ENCODE measurements at places on chromosomes 1 and 21.

- DNase-seq: no peak
These were observed 21.8 kb downstream of the POFUT2 start for GRCh38 chr21:45265721-45266517.

DNA sequence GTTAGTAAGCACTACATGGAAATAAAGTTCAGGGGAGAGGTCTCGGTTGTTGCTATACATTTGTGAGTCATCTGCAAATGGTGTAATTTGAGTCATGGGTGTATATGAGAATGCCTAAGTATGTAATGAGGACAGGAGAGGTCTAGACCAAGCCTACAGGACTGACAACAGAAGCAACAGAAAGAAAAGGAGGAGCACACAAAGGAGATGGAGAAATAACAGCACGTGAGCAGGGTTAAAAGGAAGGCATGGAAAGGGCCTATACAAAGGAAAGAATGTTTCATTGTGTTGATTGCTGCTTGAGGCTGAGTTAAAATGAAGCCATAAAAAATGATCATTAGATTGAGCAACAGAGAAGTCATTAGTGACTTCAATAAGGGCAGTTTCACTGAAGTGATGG lies 28.0 kb upstream of the PRKAA2 start:
- DNase-seq: no peak

- no peak for DNase-seq
These were observed 201.6 kb downstream of the PRDM2 start for GRCh38 chr1:13901597-13901996.

DNA sequence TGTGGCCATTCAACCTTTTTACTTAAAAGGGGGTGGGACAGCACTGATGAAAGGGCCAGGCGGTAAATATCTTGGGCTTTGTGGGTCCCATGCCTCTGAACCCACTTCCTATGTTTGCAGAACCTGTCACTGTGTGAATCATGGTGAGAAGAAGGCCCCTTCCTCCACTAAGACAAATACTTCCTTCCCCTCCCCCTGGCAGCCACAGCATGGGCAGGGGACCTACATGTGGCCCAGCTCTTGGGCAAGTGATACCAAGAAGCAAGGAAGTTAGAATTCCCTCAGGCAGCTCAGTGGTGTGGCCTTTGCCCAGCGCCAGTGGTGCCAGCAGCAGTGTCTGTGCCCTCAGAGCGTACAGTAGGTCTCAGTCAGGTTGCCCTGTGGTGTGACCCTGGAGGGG lies 168.6 kb downstream of the TRIM33 start:
- DNase-seq: no peak

DNA sequence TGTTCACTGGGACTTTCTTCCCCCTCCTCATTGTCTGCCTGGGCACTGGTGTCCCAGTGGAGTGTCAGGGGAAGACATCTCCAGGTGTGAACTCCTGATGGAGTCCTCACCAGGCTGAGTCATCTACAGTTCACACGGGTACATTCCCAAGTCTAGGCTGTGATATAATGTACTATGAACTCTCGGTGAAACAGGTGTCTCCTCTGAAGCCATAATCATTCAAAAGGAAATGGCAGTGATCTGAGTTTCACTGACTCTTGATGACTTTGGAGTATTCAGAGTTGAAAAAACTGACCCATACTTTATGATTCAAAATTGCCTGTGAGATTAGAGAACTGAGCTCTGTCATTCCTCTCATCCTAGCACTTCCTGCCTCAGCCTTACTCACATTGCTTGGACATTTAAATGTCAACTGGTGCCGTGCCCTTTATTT lies 9.1 kb downstream of the LAMC2 start:
- DNase-seq: peak; percentile 59

DNA sequence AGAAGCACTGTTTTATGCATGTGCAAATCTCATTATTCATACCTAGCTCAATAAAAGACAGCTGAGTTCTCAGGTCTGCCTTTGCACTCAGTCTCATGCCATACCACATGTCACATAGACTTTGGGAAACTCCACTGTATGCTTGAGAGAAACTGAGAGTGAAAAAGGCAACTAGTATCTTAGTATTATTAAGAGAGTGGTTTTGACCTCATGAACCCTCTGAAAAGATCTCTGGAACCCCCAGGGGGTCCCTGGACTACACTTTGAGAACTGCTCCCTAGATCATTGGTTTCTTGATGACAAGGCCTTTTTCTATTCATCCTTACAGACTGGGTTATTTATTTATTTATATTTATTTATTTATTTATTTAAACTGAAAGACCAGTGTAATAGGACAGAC lies 3.7 kb upstream of the RHEX start:
- peak; percentile 76 for DNase-seq

GRCh38 chr1:192133350-192133926 lies 24.8 kb upstream of the RGS18 start:
- DNase-seq: no peak

GRCh38 chr1:53442299-53442698 lies 16.9 kb upstream of the DMRTB1 start:
- no peak for DNase-seq

DNA sequence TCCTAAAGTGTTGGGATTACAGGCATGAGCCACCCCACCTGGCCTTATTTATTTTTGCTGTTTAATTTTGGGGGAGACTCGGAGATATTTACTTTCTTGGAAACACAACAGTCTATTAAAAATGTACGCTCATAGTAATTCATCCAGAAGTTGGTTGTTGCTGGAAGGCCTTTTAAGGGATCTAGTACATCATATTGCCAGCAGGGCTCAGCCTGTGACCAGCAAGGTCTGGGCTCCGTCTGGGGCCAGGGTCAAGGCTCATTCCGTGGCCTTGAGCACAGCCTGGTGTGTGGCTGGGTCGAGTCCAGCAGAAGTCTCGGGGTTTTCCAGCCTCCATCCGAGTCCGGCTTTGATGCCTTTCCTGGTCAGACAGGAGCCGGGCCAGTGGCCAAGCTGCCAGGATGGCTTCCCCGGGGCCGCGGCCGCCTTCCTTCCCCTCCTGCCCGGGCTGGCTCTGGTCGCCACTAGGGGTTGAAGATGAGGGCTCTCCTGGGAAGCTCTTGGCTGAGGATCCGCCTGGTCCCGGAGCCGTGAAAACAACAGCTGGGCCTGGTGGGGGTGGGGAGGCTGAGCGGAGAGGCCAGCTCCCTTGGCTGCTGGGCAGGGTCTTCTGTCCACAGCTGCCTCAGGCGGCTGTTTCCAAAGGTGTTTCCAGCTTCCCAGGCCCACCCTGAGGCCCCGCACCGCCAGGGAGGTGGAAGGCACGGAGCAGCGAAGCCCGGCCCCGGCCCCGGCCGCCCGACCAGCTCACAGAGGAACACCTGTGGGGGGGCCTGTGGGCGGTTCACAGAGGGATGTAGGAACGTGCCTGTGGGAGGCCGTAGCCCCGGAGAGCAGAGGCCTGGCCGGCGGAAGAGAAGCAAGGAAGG lies 5.1 kb upstream of the VWA1 start:
- no peak for DNase-seq

GRCh38 chr1:216632980-216633379 lies 90.2 kb downstream of the ESRRG start:
- no peak for DNase-seq

DNA sequence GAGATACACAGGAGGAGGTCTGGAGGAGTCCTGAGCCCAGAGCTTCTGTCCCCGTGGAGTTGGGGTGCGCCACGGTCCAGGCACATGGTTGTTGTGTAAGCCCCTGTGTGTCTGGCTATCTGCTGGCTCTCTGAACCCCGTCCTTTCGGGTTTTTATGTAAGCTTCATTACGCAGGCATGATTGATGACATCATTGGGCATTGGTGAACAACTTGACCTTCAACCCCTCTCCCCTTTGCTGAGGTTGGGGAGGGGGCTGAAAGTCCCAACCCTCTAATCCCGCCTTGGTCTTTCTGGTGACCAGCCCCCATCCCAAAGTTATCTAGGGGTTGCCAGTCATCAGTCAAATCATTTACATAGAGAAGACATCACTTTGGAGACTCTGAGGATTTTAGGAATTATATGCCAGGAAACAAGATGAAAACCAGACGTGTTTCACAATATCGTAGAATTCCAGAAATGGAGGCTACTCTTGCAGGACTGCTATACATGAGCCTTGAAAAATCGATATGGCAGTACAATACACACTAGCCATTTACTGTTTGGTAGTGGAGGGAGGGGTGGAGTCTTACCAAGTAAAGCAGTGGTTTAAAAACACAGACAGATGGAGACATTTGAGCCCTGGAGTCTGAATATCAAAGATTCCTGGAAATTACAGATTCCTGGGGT lies 69.8 kb upstream of the SCAF4 start:
- no peak for DNase-seq

DNA sequence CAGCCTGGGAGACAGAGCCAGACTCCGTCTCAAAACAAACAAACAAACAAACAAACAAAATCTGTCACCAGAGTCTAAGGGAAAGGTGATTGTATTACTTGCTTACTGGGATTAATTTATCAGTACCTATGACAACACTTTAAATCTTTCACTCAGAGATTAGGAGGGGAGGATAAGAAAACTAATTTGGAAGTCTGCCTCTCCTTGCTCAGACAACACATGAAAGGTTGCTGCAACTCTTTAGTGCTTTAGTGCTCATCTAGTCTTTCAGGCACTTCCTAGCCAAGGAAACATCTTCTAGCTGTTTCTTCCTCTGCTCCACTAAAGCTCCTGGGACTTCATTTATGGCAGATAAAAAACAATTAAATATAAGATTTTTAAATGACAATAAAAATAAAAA lies 7.3 kb upstream of the FMN2 start:
- DNase-seq: no peak

DNA sequence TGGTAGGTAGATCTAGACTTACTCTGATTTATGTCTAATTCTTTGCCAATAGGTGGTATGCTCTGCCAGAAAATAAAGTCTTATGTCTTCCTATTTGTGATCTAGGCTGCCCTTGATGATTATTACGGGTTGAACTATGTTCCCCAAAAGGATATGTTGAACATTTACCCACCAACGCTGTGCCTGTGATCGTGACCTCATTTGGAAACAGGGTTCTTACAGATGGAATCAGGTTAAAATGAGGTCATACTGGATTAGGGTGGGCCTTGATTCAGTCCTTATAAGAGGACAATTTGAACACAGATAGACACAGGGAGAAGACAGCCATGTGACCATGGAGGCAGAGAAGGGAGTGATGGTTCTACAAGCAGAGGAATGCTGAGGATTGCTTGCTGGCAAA lies 95.1 kb upstream of the BCAR3 start:
- DNase-seq: no peak

Data from GM06990 (cell line).